ENCODE measurements at places on chromosomes 12 and 14.

DNA sequence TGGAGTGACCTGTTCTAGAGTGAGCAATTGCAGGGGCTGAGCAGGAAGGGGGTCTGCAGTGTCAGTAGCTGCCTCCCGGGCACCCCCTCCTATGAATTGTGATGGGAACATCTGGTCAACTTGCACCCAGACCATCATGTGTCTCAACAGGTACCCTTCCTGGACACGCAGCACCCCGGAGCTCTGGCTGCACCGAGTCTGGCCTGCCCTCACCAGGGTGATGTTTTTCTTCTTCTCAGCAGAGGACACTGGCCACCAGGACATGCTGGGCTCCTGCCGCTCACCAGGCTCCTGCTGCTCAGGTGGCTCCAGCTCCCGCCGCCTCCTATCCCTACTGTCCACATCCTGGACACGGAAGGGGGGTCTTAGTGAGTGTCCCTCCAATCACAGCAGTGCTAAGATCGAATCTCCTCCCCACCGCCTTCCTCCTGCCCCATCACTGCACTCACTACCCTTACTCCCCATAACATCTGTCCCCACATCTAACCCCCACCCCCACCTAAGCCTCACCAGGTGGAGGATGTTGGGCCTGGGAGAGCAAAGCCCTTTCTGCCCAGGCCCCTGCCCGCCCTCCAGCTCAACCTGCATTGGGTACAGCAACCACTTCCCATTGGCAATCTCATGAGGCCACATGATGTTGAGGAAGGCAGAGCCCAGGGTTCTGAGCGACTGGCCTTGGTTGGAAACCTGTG lies 14.9 kb downstream of the ITGA7 start:
- no peak for DNase-seq

GRCh38 chr12:88723219-88723618 lies 142.9 kb upstream of the KITLG start:
- DNase-seq: no peak

DNA sequence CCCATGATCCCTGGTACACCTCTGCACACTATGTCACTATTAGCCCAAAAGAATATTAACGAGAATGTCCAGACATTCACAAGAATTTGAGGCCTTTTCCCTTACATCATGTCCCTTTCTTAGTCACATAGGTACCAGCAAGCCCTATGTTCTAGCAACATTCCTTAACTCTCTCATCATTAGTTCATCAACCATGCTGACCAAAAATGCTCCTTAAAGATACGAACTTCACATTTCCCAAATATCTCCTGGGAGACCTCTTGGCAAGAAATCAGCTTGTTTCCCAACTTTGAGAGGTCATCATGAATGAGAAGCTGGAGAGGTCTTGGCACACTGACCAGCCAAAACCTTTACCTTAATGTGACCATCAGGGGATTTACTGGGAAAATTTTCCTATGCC lies 4.6 kb downstream of the SALL2 start:
- DNase-seq: no peak

DNA sequence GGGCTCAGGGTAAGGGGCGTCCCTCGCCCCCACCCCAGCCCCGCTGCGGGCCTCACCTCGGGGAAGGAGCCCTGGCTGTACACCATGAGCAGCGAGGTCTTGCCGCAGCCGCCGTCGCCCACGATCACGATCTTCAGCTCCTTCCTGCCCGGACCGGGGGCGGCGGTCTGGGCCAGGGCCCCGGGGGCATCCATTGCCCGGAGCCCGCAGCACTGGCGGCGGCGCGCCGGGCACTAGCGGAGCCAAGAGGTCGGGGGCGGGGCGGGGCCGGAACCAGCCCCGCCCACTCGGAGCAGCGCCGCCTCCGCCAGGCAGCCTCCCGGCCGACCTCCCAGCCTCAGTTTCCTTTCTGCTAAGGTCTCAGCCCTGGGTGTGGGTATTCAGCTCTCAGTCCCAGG lies at the start of gene RHOF:
Gene RHOF, minus strand, starts transcription at position 249 of the 398 bp plus-strand sequence. Its CDS starts 55 bp downstream, at position 194.
- peak; percentile 74 for DNase-seq

- DNase-seq: no peak
These were observed 349.9 kb downstream of the C12orf50 start for GRCh38 chr12:87679251-87679650.

DNA sequence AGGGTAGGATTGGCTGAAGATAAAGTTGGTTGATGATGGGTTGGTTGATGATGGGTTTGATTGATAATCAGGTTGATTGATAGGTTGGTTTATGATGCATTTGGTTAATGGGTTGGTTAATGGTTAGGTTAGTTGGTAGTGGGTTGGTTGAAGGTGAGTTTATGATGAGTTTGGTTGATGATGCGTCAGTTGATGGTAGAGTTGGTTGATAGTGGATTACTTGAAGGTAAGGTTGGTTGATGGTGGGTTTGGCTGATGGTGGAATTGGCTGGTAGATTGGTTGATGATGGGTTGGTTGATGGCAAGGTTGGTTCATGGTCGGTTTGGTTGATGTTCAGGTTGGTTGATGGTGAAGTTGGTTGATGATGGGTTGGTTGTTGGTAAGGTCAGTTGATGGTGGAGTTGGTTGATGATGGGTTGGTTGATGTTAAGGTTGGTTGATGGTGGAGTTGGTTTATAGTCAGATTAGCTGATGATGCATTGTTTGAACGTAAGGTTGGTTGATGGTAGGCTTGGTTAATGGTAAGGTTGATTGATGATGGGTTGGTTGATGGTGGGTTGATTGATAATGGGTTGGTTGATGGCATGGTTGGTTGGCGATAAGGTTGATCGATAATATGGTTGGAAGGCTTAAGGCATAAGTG lies 146.4 kb downstream of the ADGRD1 start:
- no peak for DNase-seq

DNA sequence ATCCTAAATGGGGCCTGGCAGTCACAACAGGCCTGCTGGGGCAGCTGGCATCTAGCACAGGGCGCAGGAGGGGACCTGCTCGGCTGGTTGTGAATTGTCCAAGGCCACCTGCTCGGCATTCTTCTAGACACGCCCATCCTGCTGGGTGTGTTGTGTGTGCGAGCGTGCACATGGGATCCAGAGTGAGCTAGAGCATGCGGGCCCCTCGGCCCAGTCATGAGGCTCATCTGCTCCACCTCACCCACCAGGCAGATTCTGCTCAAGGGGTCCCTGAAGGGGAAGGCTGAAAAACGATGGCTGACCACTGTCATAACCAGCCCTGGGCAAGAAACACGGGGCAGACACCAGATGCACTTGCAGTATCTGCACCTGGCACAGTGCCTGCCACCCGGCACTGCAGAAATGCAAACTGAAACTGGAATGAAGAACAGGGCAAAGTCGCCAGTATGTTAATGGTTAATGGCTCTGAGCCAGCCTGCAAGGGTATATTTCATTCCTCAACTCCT lies 31.8 kb downstream of the MAX start:
- no peak for DNase-seq

DNA sequence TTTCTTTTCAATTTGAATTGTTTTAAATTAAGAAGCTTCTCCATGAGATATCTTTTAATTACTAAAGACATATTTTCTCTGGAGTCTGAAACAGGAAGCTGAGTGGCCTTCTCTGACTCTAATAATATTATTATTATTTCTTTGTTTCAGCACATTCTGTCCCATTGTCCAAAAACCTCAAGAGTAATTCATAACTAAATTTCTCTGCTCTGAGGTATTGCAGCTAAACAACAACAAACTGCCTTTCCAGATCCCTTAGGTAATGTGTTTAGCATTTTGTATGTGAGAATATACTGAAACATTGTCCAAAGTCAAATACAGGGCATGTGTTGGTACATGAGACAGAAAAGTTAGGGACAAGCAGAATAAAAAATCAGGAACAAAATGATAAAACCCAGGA lies 199.0 kb upstream of the FAR2 start:
- DNase-seq: no peak

- DNase-seq: no peak
These were observed 26.7 kb downstream of the SLC35E3 start for GRCh38 chr12:68772714-68773113.

DNA sequence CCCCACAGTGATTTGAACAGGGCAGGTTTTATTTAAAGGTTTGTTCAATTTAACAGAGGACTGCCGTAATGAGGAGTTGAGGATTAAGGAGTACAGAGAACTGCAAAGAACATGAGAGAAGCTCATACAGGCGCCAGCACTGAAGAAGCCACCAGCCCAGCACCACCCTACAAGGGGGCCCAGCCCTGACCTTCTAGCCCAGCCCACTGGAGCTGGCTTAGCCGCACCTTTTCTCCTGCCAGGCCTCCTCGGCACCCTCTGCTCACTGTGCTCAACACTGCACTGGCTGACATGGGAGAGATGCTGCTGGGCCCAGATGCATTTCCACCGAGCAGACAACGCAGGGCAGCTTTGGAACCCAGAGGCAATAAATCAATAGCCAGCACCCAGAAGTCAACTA lies 36.5 kb upstream of the SFSWAP start:
- no peak for DNase-seq

- peak; percentile 56 for DNase-seq
These were observed at the start of gene NRIP2 for GRCh38 chr12:2834581-2835491. NRIP2 (minus strand) TSS chr12:2835035; CDS start chr12:2834983, 52 bp downstream.

DNA sequence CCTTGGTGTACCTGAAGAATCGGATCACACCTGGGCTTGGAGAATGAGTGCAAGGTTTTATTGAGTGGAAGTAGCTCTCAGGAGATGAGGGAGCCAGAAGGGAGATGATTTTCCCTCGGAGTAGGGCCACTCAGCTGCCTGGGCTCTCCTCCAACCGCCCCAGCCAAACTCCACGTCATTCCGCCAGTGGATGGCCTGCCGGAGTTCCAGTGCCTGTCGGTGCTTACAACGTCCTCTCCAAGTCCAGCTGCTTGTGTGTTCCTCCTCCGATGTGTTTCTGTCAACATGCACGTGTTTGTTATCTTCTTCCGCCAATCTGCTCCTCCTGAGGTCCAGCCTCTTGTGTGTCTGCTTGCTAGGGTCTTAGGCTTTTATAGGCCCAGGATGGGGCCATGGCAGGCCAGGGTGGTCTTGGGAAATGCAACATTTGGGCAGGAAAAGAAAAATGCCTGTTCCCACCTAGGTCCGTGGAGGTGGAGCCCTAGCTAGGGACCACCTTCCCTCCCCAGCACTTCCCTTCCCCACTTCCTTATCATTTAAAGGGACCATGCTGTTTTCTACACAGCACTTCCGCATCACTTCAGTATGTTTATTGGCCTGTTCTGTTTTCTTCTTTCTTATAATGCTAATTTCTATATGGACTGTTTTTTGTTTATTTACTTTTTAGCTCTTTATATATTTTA lies 343.2 kb downstream of the PDZRN4 start:
- peak; percentile 82 for DNase-seq

DNA sequence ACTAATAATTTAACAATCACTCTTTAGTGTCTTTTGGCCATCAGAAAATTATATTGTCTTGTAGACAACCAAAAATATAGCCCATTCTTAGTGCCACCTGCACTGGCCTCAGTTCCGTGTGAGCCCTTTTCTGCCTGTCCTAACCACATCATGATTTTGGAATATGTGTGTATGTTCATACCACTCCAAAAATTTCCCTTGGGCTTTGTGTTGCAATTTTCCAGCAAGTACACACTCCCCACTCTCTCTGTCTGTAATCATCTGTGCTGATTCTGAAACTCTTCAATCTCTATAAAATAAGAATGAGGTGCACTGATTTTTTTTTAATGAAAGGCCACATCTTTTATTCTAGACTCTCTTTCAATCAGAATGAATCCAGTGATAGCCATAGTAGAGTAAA lies 196.0 kb downstream of the PIK3C2G start:
- DNase-seq: no peak

GRCh38 chr14:69675877-69676416 lies 64.6 kb downstream of the SUSD6 start:
- DNase-seq: no peak

DNA sequence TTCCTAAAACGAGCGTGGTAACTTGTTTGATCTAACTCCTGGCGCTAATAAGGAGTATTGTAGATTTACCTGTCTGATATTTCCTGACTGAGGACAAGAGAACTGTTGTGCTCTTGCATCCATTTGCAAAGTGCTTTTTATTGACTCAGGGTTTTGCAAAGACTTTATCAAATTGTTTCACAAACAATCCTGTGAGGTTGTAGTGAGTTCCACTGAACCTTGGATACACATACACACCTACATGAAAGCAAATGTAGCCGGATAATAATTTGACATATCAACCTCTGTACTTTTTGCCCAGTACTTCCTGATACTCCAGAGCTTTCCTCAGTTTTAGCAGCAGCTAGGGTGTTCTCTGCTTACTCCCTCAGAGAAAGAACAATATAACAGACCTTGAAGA lies 6.7 kb upstream of the PTGER2 start:
- DNase-seq: no peak

DNA sequence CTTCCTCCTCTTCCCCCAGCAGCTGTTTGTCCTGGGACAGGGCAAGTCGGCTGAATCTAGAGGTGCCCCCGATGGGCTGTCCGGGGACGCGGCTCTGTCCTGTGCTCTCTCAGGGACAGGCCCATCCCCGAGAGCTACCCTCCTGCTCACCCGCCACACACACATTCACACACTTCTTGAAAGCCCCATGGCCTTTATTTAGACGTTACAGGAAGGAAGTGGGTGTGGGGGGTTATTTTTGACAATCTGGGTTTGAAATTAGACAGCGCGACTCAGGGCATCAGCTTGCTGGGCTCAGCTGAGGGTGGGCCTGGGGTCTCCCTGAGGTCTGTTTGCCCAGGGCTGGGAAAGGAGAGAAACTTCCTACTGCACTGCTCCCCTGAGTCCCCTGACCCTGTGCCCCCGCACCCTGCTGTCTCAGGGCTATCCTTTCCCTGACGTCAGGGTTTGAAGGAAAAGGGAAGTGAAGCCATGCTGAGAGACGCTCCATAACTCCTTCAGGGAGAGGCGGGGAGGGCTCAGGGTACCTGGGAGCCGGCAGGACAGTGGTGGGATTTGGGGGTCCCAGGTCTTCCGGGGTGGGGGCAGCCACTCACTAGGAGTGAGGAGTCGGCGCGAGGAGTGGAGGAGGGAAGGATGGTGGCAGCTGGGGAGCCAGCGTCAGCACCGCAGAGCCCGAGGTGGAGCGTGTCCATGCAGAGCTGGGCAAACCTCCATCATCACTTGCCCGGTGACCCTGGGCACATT lies 8.1 kb downstream of the PTPN6 start:
- DNase-seq: no peak

GRCh38 chr12:59036973-59037762 lies 116.9 kb upstream of the LRIG3 start:
- no peak for DNase-seq

GRCh38 chr14:91402771-91403600 lies 14.6 kb downstream of the CCDC88C start:
- no peak for DNase-seq

All from Right ventricle myocardium superior (tissue), 1 donor.